ENCODE measurements at places on chromosomes 5 and 9.

- DNase-seq: no peak
Measured at GRCh38 chr9:1743121-1743960, 271.8 kb upstream of the SMARCA2 start.

DNA sequence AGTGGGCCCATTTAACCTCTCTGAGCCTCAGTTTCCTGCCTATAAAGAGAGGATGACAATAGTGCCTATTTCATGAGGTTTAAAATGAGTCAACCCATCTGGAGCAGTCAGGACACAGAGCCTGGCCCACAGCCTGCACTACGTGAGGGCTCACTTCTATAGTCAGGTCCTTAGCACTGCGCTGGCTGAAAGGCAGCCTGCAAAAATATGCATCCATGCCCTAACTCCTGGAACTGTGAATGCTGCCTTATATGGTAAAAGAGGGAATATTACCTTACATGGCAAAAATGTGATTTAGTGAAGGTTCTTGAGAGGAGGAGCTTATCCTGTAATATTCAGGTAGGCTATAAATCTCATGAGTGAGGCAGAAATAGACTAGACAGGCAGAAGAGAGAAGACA lies 98.5 kb downstream of the GABBR2 start:
- no peak for DNase-seq

GRCh38 chr5:91135475-91136248 lies 247.5 kb downstream of the ARRDC3 start:
- DNase-seq: no peak

GRCh38 chr5:67880876-67881275 lies 334.7 kb upstream of the PIK3R1 start:
- DNase-seq: no peak

GRCh38 chr5:33046091-33046490 lies 335.0 kb downstream of the NPR3 start:
- DNase-seq: no peak

GRCh38 chr5:90000351-90000750 lies 409.2 kb downstream of the CETN3 start:
- DNase-seq: no peak

- no peak for DNase-seq
Measured at GRCh38 chr5:122385808-122386207, 73.8 kb downstream of the SNCAIP start.

- DNase-seq: no peak
Measured at GRCh38 chr9:86585422-86586143, 231.4 kb upstream of the TUT7 start.

DNA sequence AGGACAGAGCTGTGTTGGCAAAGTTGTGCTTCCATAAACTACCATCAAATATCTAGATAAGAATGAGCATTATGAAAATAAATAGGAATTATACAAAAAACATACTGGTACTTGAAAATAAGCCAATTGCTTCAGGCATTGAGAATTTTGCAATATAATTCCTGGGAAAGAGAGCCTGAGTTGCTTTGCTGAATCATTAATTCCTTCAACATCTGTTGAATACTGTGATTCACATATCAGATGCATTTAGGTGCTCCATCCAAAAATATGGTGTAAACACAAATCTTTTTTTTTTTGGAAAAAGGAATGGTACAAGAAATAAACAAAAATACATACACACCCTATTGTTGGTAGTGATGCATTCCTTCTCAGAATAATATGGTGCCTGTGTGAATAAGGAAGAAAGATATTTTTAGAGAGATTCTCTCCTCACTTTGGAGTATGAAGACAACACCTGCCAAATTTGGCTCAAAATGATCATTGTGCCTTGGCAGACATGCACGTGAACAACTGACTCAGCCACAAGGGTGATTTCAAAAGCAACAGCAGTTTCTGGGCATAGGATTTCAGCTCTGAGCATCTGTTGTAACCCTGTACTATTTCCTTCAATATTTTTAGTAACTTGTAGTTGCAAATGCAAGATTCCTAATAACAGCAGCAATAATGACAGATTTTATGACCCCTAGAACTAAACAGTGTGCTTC lies 96.7 kb downstream of the CAVIN4 start:
- no peak for DNase-seq

- no peak for DNase-seq
Measured at GRCh38 chr5:169251333-169252084, 49.4 kb downstream of the SLIT3 start.

- DNase-seq: no peak
Measured at GRCh38 chr5:25694801-25695200, 1050.0 kb upstream of the CDH10 start.

DNA sequence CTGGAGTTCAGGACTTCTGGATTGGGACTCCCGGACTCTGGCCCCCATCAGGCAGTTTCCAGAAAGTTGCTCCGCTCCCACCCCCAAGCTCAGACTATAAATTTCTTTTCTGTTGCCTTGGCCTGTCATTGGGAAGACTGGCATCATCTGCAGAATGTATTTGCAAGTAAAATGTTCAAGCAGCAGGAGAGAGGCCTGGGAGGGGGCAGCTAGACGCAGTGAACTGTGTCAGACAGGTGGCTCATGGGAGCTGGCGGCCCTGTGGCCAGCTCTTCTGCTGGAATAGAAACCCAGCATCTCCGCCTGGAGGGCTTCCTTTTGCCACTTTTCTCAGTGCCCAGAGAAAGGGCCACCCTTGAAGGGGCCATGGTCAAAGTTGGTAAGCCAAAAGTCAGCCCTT lies 16.0 kb downstream of the INSYN2B start:
- DNase-seq: no peak

GRCh38 chr9:32424616-32425015 lies 40.2 kb downstream of the ACO1 start:
- DNase-seq: no peak

DNA sequence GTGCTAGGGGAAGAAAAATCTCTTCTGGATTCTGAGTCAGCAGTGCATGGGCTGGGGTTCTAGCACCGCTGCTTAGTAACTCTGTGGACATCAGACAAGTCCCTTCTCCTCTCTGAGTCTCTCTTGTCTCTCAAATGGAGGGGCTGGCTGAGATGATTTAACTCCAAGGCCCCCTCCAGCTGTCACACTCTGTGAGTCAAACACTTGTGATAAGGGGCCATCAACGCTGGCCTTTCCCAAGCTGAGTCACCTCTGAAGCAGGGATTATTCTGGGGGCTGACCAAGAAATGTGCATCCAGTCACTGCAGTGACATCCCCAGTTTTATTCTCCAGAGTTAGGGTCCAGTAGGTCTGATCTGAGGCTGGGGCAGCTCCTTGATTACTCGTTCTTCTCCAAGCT lies 110.4 kb upstream of the ZNF462 start:
- no peak for DNase-seq

- no peak for DNase-seq
Measured at GRCh38 chr5:74665816-74666215, 19.2 kb upstream of the HEXB start.

DNA sequence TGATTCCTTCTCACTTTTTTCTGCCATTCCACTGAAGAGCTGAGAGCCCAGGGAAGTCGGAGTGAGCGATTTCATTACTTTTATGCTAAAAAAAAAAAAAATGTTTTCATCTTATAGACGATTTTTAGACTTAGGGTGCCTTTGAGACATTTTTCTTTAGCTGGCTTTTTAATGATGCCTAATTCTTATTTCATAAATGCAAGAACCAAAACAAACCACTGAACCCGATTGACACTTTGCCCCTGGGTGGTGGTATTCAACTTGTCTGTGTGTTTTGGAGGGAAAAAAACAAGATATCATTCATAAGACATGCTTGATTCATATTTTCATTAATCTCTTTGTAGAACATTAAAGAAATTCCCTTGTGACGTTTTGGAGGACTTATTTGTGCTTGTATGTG lies 2.4 kb downstream of the TLE4 start:
- DNase-seq: no peak

- DNase-seq: no peak
Measured at GRCh38 chr5:91176288-91177016, 206.7 kb downstream of the ARRDC3 start.

DNA sequence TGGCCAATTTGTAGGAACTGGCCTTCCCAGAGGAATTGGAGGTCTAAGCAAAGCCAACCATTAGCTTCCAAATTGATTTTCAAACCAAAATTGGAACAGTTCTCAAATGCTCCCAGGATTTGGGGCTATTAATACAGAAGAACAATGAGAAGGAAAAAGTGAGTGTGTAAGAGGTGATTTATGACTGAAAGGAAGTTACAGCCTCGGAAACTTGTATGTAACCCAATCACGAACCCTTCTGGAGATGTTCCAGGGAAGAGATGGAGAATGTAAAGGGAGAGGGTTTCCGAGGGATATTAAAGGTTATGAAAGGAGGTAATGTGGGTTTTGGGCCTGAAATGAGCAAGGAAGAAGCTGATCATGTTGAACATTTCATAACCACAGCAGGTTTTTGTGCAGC lies 93.2 kb upstream of the CXCL14 start:
- no peak for DNase-seq

GRCh38 chr5:126358525-126358924 lies 64.7 kb upstream of the GRAMD2B start:
- no peak for DNase-seq
